Thymus (tissue), 14 donors: ENCODE measurements at places on chromosomes 1 and 21. TPM values are rescaled to one million over a fixed set of nuclear protein-coding genes. Genes with fewer than 3 reads are reported as not detected.
A peak's percentile ranks its signal among the peaks of the same experiment; 100 is the strongest.

DNA sequence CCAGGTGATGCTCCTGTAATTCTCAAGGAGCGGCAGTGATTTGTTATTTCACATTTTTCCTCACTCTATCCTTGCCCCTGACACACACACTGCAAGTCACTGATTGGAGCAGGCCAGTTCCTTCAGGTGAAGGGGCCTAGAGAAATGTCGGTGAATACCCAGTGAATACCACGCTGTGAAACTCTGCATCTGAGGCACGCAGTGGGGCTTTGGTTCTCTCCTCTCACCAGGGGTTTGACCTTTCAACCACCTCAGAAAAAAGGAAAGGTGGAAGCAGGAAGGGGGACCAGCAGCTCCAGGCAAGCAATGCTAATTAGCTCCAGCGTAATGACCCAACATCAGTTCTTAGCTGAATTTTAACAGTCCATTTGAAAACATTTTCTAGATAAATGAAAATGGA, 532 bp upstream of the FAM177B start:
- no peak for DNase-seq

- no peak for DNase-seq
Measured at GRCh38 chr1:6519935-6520671, 28.6 kb upstream of the PLEKHG5 start.

- no peak for DNase-seq
Measured at GRCh38 chr1:160744199-160744851, 5.3 kb downstream of the SLAMF7 start.

DNA sequence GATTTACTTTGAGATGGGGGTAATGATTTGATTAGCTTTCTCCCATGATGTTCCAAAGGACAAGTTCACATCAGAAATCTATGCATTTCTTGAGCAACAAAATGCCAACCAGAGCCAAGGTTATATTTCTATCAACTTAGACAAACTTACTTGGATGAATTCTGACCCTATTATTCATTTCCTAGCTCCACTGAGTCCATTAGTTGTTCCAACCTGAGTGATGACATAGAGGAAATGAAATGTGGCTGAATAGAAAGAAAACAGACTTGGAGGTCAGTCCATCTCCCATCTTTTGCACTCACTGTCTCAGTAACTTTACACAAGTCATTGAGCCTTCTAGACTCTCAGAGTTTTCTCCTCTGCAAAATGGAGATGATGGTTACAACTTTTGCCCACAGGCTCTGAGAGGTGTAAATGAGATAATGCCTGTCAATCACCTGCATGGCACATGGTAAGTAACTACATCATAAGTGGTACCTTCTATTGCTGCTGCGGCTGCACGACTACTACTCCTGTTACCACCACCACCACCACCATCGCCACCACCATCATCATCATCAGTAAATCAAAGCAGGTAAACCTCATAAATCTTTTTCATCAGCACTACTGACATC, 98.2 kb downstream of the PTPN14 start:
- no peak for DNase-seq

DNA sequence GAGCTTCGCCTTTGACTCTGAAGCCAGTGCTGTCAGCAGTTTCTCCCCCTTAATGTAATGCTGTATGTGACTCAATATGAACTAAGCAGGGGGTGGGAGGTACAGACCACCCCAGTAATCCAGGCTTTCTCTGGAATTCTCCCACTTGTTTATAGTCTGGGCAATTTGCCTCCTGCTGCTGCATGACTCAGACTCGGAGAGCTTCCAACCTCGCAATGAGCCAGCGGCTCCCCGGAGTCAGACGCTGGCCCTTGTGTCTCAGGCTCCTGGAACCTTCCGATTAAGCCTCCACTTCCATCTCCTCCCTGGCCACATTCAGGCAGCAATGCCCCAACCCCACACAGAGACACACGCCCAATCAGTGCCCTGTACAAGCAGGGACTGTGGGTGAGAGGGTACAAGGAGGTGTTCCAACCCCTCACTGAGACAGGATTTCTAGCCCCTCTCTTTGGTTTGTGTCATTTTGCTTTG, 471.7 kb upstream of the VAMP3 start:
- no peak for DNase-seq

DNA sequence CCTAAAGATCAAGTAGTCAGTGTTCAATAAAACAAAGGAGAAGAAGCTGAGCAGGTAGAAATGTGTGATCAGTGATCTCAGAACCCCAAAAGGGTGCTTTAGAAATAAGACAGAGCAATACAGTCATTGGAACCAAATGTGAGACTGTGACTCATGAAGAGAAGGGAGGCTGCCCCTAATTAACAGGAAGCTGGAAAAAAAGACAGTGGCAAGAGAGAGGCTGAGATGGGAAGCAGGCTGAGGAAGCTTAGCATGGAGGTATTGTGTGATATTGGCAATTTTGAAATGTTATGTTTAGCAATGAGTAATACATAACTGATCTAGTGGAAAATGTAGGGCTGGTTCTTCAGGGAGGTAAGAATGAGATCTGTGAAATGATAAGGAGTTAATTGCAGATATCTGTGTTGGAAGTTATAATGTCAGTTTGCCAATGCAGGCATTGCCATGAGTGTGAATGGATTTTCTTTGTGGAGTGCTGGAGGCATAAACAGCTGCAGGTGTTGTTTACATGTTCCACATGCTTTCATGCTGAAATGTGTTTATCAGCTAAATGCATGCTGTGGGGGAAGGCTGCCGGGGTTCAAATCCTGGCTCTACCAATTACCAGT, 90.6 kb upstream of the CACNA1E start:
- DNase-seq, result no peak

DNA sequence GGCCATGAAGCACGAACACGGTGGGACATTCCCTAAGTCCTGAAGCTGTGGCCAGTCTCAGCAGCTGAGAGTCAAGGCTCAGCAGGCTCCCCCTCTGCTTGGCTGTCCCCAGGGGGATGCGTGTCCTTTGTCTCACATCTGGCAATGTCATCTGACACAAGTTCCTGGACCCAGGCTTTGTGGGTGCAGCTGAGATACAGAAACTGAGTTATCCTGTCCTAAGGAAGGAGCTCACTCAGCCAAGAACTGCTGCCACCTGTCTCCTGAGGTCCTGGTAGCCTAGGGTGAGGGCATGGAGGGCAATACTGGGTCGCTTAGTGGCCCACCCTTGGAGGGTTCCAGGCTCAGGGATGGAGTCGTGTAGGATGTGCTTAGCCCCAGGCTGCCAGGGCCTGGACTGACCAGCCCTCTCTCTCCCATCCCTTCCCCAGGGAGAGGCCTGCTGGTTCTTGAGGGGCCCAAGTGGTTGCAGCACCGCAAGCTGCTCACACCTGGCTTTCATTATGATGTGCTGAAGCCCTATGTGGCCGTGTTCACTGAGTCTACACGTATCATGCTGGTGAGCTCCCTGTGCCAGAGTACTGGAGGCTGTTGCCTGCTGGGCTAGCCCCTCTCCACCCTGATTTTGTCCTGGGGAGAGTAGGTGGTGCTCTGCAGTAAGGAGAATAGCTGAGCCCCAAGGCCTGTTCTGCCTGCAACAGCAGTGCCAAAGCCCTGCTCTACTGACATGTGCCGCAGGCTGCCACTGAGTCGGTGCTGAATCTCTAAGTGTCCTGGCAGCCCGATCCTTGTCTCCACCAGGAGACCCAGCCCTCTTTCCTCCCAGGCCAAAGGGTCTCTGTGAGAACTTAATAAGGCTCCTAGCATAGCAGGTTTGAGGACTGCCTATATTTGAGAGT, 13.5 kb downstream of the CYP4B1 start:
- no peak for DNase-seq

GRCh38 chr1:59759156-59759925, 55.4 kb upstream of the HOOK1 start:
- peak; percentile 70 for DNase-seq

GRCh38 chr1:11107599-11107998, 7.9 kb upstream of the EXOSC10 start:
- DNase-seq, result no peak

GRCh38 chr1:41700581-41700980, 216.1 kb upstream of the EDN2 start:
- DNase-seq, result no peak

GRCh38 chr1:59412718-59413326, 115.9 kb downstream of the FGGY start:
- no peak for DNase-seq

DNA sequence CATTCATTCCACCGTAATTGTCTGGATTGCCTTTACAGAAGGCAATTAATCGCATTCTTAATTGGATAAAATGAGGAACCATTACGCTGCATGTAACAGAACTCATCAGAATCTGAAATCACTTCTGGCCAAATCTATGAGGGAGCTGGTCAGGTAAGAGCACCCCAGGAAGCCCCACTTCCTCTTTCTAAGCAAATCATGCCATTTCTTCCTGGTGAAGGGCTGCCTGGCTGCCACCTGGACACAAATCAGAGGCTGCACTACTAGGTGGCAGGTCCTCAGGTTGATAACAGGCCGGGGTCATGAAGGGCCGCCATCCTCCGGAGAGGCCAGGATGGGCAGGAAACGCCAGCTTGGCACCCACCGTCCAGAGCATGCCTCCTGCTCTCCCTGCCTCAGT, 73.7 kb downstream of the CAPZB start:
- no peak for DNase-seq

DNA sequence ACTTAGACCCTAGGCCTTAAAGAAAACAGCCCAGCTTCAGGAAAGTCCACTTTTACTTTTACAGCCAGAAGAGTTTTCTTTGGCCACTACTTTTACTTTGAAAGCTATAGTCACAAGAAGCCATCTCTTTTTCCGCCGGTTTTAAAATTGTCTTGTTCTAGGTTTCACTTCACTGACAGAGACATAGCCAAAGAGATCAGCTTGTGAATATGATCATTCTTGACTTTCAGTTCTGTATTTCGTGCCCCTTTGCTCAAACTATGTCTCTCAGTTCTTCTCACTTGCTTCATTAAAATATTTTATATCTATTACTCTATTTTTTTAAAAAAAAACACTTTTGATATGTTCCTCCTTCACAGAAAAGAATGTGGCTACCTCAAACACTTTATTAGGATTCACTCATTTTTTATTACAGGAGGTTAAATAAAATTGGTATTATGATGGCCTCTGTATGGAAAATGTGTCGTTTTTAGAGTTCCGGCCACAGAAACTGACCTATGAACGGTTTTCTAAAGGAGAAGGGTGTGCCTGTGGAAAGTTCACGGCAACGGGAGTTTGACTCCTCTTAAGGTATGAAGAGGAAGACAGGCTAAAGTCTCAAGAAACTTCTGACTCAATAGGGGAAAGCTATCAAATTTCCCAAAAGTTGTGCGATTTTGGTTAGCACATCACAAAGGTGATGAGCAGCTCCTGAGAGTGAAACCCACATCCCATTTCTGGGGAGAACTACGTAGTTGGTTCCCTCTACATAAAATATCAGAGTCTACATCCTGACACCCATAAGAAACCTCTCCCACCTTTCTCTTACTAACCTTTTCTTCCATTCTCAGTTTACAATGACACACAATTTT, 1.2 kb downstream of the MCOLN2 start:
- no peak for DNase-seq

- DNase-seq, result no peak
Measured at GRCh38 chr1:155681776-155682175, 6.8 kb downstream of the YY1AP1 start.

- DNase-seq, result no peak
Measured at GRCh38 chr1:225921734-225922709, 2.0 kb downstream of the PYCR2 start.

GRCh38 chr1:176460544-176461336, 2.2 kb upstream of the PAPPA2 start:
- DNase-seq, result no peak

Gene BRDT
- polyA plus RNA-seq, result 0.18 TPM

Gene SPATA1
- polyA plus RNA-seq, result 3.7 TPM

Gene NOL9
- 8.6 TPM for polyA plus RNA-seq

Gene LAMB3
- polyA plus RNA-seq, result 10.5 TPM

Gene PAQR6
- 8.6 TPM for polyA plus RNA-seq
